Activated CD8-positive, alpha-beta memory T cell treated with anti-CD3 and anti-CD28 coated beads, Interleukin-2, amount 10 ng/mL, durations not matched to agents 7 days and 5 days (primary cell): ENCODE measurements at places on chromosomes 11 and 22. TPM values are rescaled to one million over a fixed set of nuclear protein-coding genes. Genes with fewer than 3 reads are reported as not detected.

- DNase-seq = no peak
Observed at GRCh38 chr11:57787920-57788702, 26.5 kb downstream of the CTNND1 start.

DNA sequence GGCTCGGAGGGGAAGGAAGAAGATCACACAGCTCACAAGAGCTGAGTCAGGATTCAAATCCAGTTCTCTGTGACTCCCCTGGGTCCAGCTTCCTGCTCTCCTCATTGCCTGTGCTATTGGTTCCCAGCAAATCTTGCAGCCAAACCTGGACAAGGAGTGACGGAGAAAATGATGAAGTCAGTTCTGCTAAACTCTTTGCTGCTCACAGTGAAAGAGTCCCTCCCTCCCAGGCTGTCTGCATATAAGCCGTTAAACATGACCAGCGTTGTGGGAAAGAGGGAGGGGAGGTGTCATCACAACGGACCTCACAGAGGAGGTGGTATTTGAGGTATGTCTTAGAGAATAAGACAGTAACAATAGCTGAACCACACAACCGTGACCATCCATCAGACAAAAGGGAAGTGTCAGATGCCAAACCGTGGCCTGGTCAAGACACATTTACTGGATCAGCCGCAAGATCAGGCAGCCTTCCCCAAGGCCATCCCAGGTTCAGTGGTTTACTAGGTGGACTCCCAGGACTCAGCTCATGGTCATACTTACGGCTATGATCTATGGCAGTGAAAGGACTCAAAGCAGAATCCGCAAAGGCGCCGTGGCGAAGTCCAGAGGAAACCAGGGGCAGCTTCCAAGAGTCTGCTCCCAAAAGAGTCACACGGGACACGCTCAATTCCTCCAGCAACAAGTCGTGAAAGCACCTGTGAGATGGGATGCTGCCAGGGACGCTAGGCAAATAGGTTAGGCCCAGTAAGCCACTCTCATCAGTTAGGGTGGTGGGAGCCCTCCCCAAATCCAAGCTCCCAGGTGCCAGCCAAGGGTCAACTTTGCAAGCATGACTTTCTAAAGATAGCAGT lies 2.8 kb upstream of the CYTH4 start:
- DNase-seq = no peak

DNA sequence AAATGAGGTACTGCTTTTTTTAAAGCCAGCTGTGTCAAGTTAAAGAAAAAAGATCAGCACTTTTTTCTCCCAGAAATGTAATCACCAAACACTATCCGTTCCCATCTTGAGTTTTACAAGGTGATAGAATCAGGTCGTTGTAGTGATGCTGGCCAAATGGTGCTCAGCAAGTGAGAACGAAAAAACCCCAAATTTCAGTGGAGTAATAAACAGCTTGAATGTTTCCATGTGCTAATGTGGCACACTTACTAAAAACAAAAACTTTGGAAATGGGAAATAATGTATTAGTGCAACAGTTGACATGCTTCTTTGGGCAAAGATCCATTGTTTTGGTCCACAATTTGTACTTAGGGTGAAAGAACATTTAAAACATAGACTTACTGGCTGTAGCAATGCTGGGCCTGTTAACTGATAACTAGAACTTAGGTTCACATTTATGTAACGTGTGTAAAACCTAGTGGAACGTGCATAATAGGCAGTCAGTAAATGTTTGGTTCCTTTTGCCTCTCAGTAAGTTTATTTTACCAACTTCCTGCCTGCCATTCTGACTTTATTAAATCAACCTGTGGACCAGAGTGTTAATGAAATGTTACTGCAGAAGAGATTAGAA lies 15.4 kb upstream of the GDPD4 start:
- DNase-seq = no peak

DNA sequence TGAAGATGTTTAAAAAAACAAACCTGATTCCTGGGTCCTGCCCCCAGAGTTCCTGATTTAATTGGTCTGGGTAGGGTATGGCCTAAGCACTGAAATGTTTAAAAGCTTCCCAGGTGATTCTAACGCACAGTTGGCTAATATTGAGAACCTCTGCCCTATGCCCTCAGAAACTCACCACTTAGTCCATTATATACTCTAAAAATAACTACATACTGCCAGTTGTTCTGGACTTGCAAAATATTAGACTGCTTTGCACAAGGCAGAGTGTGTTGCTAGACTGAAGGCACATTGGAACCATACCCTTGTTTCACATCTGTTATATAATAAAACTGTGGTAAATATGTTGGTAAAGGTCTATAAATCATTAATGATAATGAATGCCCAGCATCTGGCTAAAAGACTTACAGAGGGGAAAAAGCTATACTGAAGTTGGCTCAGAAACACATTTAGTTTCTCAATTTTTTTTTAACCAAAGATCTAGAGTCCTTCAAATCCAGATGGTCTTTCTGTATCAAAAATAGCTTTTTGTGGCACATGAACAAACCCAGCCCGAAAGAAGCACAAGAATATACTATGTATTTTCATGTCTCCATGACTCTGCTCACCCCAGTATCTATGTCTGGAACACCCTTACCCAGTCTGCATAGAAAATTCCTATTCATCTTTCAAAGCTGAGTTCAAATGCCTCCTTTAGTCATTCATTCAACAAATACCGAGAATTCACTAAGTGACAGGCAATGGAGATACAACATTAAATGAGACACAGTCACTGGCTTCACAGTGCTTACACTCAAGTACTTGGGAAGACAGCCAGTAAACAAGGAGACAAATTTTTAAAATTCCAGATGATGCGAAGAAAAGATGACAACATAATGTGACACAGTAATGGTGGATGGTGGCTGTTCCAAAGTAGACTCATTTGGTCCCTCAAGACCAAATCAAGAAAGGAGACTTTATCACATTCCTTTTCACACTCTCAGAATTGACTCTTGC lies 44.1 kb downstream of the RBFOX2 start:
- DNase-seq = no peak

- DNase-seq = no peak
Observed at GRCh38 chr11:67450796-67451657, 1.5 kb downstream of the GPR152 start.

DNA sequence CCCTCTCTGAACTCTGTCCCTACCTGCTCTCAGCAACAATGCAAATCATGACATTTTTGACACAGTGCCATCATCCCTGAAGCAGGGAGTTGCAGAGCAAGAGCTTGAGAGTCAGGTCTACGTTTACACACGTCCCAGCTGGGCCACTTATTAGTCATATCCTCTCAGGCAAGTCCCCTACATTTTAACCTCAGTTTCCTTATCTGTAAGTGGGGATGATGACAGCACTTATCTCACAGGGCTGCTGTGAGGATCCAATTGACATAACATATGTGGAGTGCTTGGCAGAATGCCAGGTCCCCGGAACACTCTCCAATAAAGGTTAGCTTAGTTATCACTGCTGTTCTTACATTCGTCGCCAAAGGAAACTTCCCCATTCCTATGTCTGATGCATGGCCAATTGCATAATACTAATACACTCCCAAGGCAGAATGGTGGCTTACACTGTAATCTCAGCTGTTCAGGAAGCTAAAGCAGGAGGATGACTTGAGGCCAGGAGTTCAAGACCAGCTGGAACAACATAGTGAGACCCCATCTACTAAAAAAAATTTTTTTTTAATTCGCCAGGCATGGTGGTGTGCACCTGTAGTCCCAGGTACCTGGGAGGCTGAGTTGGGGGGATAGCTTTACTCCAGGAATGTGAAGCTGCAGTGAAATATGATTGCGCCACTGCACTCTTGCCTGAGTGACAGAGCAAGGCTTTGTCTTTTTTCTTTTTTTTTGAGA lies 16.6 kb downstream of the ASCC2 start:
- peak; percentile 85 for DNase-seq

- DNase-seq = no peak
Observed at GRCh38 chr22:33720166-33720878, 200.0 kb downstream of the LARGE1 start.

DNA sequence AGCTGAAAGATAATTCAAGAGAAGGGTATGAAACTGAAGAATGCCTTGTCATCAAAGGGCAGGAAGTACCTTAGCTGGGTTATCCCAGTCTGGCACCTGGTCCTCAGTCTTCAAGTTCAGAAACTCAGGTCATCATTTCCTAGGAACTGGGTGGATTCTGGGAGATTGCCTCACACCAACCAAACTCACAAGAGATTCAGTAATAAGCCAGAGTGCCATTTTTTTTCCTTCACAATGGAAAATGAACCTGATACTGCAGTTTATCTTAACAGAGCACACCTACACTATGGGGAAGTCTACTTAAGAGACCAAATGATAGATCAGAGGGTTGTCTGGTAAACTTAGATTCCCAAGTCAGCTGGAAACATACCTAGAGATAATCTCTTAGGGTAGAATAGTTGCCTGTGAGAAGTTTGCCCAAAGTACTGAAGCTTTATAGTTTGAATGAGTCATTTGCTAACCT lies 3.8 kb upstream of the BUD13 start:
- DNase-seq = no peak

- DNase-seq = no peak
Observed at GRCh38 chr11:132064987-132065620, 694.7 kb downstream of the NTM start.

GRCh38 chr11:120199613-120200012 lies 11.2 kb upstream of the OAF start:
- DNase-seq = no peak

GRCh38 chr11:5229796-5230195 lies 2.9 kb upstream of the HBB start:
- DNase-seq = no peak

- DNase-seq = no peak
Observed at GRCh38 chr11:69572233-69572860, 68.6 kb upstream of the CCND1 start.

- no peak for DNase-seq
Observed at GRCh38 chr11:106733635-106734034, 284.6 kb downstream of the GUCY1A2 start.

DNA sequence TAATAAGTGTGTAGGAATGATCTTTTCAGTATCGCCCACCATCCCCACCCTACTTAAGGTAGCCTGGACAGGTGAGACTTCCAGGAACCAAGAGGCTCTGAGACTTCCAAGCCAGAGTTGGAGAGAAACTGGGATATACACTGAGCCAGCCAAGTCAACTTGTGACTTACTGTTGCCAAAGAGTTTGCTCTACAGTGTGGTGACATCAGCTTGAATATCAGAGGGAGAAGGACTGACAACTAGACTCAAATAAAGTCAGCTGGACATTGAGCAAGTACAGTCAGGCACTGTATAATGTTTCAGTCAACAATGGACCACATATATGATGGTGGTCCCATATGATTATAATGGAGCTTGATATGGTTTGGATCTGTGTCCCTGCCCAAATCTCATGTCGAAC lies 1.2 kb upstream of the MMP10 start:
- no peak for DNase-seq

- no peak for DNase-seq
Observed at GRCh38 chr11:9680028-9680427, 16.2 kb downstream of the SWAP70 start.

GRCh38 chr11:33227578-33228261 lies 29.5 kb upstream of the HIPK3 start:
- DNase-seq = no peak

DNA sequence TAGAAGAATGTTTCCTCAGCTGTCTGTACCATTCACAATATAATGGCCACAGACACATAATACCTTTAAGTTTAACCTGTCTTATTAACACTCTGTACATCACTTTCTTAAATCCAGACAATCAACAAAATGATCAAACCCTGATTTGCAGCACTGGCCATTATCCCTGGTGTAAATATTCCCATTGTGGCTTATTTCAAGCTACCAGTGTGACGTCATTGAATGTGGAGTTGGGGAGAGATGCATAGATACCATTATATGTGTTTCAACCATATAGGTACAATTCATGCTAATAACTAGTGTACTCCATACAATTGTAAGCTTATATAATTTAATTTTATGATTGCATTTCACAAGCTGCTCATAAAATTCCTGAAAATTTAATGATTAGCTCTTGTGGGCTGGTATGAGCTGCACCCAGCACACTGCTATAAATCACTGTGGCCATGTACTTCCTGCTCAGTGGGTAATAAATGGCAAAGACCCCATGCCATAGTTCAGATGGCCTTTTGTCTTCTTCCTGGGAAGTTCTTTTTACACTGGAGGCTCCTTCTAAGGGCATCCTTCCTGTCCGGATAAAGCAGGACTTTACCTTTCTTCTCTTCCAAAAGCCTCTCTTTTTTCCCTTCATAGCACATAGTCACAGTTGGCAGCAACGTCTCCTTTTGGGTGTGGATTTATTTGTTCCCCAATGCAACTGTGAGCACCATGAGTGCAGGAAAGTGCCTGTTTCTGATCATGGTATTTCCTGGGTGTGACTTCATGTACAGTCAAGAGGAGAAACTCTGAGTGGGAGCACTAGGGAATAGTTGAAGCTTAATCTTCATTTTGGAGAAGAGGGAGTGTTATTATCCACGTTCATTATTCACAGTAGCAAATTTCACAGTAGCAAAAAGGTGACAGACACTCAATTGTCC lies 87.8 kb downstream of the MIAT start:
- DNase-seq = no peak

- DNase-seq = no peak
Observed at GRCh38 chr11:111918390-111919256, at the start of gene C11orf52. TSS of gene C11orf52 (plus strand) at chr11:111918913. CDS start at chr11:111918973, 60 bp downstream.

GRCh38 chr22:23856721-23857605 lies 712 bp upstream of the SLC2A11 start:
- no peak for DNase-seq

- DNase-seq = no peak
Observed at GRCh38 chr11:69695581-69695980, 8.2 kb downstream of the FGF19 start.

GRCh38 chr11:104965735-104966134 lies 2.6 kb downstream of the CASP4 start:
- no peak for DNase-seq

DNA sequence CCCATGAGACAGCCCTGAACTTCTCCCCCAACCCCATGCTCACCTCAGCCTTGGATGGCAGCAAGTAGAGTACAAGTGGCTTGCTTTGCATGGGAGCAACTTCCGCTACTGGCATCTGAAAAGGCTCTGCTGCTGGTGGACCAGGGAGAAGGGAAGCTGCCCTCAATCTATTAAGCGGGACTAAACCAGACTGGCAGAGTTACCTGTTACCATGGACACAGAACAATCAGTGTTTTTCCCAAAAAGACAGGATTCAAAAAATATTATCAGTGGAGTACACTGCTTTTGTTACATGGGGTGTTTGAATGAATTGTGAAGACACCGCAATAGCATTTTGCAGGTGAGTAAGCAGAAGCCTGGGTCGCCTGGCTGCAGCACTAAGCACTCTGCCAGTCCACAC lies 631.4 kb upstream of the B3GAT1 start:
- no peak for DNase-seq

- no peak for DNase-seq
Observed at GRCh38 chr11:83317757-83318690, 31.9 kb upstream of the CCDC90B start.

MS4A4A gene
- not detected for total RNA-seq

OR52L1 gene
- total RNA-seq = not detected

PARVA gene
- total RNA-seq = not detected

SLC15A3 gene
- total RNA-seq = 0.96 TPM

DYNC2H1 gene
- 4.3 TPM for total RNA-seq

CTSW gene
- total RNA-seq = 268 TPM

RIC3 gene
- 7.4 TPM for total RNA-seq

SEC14L6 gene
- total RNA-seq = not detected

OR5P2 gene
- not detected for total RNA-seq

JAML gene
- total RNA-seq = 139 TPM

FEN1 gene
- 141 TPM for total RNA-seq

INS gene
- not detected for total RNA-seq
